Pancreas (tissue), 10 donors: ENCODE measurements at places on chromosomes 1 and 21. TPM values are rescaled to one million over a fixed set of nuclear protein-coding genes. Genes with fewer than 3 reads are reported as not detected.

- H3K27ac ChIP-seq: no peak overlapping the region
- no peak for DNase-seq
- H3K36me3 ChIP-seq: no peaks in the 10 kb centered on the region
- no peaks in the 10 kb centered on the region for H3K27me3 ChIP-seq
Observed at GRCh38 chr21:41112740-41113692, 54.9 kb upstream of the BACE2 start.

GRCh38 chr1:60894130-60894529 lies 188.2 kb upstream of the NFIA start:
- no peaks in the 10 kb centered on the region for H3K4me1 ChIP-seq
- H3K4me3 ChIP-seq: no peak overlapping the region
- H3K27ac ChIP-seq: no peak overlapping the region
- H3K27me3 ChIP-seq: no peaks in the 10 kb centered on the region
- DNase-seq: no peak

- DNase-seq: no peak
- H3K27me3 ChIP-seq: no peaks in the 10 kb centered on the region
- no peaks in the 10 kb centered on the region for H3K36me3 ChIP-seq
Observed at GRCh38 chr1:11482198-11482597, 3.2 kb downstream of the DISP3 start.

DNA sequence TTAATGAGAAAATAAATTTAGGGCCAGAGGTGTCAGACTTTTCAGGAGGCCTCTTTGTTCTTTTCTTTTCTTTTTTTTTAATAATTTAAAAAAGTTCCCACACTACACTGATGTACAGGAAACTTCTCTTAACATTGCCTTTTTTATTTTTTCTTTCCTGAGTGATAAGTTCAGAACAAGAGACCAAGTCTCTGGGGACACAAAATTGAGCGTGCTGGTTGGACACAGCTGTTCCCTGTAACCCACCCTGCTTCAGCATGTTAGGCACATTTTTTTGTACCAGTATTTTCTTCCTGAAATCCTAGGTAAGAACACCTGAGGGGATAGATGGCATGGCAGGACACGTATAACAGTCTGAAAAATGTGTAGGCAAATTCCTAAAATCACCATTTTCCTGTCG lies 50.1 kb downstream of the PBX1 start:
- H3K4me1 ChIP-seq: peaks cover 68% of the 10 kb centered on the region
- no peak overlapping the region for H3K4me3 ChIP-seq
- no peaks in the 10 kb centered on the region for H3K36me3 ChIP-seq
- H3K27me3 ChIP-seq: no peaks in the 10 kb centered on the region

The RC3H1 gene
- 27.9 TPM for total RNA-seq

DNA sequence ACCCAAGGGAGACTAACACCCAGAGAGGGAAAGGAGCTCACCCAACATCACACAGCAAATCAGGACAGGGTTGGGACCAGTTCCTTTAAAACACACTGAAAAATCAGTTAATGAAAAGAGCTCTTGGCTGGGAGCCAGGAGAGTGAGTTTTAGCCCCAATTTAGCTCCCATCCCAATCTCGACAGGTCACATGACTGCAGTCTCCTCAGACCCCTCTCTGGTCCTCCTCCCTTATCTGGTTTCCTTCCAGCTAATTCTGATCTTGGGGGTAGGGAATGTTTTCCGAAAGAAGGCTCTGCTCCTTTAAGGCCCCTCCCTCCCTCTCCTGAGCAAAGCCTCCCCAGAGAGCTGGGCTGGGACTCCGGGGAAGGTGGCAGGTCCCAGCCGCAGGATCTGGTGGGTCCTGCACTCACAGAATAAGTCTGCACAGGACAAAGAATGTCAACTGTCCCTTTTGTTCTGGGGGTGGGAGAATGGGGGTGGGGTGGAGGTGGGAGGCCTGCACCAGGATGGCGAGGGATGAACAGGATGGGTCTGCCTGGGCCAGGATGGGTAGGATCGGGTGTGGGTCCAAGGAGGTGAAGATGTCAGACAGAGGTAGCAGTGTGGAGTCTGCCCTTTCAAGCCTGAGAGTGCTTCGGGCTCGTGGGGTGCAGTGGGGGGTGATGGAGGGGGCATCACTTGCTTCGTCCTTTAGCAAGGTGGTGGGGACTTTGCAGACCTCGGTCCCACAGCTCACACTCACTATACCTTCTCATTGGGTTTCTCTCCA lies 57.3 kb upstream of the SSBP3 start:
- H3K4me1 ChIP-seq: no peaks in the 10 kb centered on the region
- no peak overlapping the region for H3K4me3 ChIP-seq
- no peak overlapping the region for H3K27ac ChIP-seq
- H3K36me3 ChIP-seq: no peaks in the 10 kb centered on the region
- DNase-seq: no peak

GRCh38 chr1:206770531-206771337 lies at the start of gene IL19:
IL19 (plus strand) TSS chr1:206770773; CDS start chr1:206836663, 65,890 bp downstream.
- no peaks in the 10 kb centered on the region for H3K27me3 ChIP-seq
- H3K4me3 ChIP-seq: no peak within 1 kb of the TSS

The TENT5C gene
- 39.9 TPM for total RNA-seq

The ADORA3 gene
- total RNA-seq: 7.3 TPM

- H3K36me3 ChIP-seq: no peaks in the 10 kb centered on the region
- H3K4me1 ChIP-seq: peaks cover 20% of the 10 kb centered on the region
- H3K27ac ChIP-seq: no peak overlapping the region
- DNase-seq: peak; percentile 24
Observed at GRCh38 chr1:175314300-175314699, 121.7 kb upstream of the KIAA0040 start.

- no peak overlapping the region for H3K27ac ChIP-seq
- DNase-seq: no peak
- no peaks in the 10 kb centered on the region for H3K4me1 ChIP-seq
- no peak overlapping the region for H3K4me3 ChIP-seq
- no peaks in the 10 kb centered on the region for H3K27me3 ChIP-seq
- no peaks in the 10 kb centered on the region for H3K36me3 ChIP-seq
Observed at GRCh38 chr1:3233551-3233950, 164.5 kb downstream of the PRDM16 start.

The SYCP1 gene
- not detected for total RNA-seq

DNA sequence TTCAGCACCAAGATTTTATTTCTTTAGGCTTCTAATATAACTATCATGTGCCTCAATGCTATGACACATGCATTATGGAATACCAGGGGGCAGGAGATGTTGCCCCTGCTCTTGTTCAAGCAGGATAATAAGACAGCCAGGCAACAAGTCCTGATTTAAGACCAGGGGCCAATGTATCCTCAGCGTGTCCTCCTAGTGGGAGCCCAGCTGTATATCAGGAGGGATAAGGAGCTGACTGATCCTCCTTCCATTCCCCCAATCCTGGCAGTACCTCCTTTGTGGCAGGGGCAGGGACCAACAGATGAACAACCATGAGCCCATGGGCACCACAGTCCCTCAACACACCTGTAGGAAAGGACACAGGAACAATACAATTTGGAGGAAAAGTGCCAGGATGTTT lies 29.3 kb downstream of the SORT1 start:
- H3K27ac ChIP-seq: no peak overlapping the region
- H3K4me1 ChIP-seq: no peaks in the 10 kb centered on the region
- peaks cover 4% of the 10 kb centered on the region for H3K36me3 ChIP-seq
- no peak overlapping the region for H3K4me3 ChIP-seq
- no peak for DNase-seq

DNA sequence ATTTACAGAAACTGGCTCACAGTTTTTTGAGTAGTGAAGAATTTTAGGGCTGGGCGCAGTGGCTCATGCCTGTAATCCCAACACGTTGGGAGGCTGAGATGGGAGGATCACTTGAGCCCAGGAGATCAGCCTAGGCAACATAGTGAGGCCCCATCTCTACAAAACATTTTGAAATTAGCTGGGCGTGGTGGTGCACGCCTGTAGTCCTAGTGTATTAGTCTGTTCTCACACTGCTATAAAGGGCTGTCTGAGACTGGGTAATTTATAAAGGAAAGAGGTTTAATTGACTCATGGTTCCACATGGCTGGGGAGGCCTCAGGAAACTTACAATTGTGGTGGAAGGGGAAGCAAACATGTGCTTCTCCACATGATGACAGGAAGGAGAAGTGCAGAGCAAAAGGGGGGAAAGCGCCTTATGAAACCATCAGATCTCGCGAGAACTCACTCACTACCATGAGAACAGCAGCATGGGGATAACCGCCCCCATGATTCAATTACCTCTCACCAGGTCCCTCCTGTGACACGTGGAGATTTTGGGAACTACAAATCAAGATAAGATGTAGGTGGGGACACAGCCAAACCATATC lies 24.4 kb upstream of the DYRK1A start:
- H3K27me3 ChIP-seq: no peaks in the 10 kb centered on the region
- no peak for DNase-seq
- no peaks in the 10 kb centered on the region for H3K36me3 ChIP-seq
- no peak overlapping the region for H3K27ac ChIP-seq

DNA sequence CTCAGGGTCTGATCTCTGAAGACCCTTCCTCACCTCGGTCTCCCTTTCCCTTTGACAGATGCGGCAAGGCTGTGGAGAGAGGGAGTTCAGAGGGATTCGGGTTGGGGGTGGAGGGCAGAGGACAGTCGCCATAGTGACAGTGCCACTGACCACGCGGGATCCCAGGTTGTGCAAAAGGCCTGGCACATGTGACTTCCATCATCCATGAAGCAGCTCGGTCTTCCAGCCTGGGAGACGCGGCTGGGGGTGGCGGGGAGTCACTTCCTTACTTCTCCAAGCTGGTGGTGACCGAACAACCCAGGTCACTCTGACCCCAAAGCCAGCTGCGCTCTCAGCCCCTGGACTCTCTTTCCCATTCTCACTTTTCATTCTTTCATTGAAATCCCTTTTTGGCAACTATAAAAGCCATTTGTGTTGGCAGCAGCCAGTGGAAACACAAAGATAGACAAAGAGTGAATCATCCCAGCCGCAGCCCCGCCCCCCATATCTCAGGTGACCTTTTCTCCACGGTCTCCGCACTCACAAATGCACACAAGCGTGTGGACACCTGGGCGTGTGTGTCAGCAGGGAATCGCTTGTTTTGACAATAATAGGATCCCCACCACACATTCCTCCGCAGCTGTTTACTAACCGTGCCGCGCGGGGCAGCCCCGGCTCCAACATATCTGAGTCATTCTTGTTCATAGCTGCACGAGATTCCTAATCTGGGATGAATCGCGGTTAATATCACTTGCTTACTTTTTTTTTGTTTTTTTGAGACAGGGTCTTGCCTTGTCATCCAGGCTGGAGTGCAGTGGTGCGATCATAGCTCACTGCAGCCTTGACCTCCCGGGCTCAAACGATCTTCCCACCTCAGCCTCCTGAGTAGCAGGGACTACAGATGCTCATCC lies 68.3 kb downstream of the DHRS3 start:
- H3K4me1 ChIP-seq: no peaks in the 10 kb centered on the region
- H3K4me3 ChIP-seq: no peak overlapping the region
- no peaks in the 10 kb centered on the region for H3K27me3 ChIP-seq
- no peaks in the 10 kb centered on the region for H3K36me3 ChIP-seq
- DNase-seq: no peak

DNA sequence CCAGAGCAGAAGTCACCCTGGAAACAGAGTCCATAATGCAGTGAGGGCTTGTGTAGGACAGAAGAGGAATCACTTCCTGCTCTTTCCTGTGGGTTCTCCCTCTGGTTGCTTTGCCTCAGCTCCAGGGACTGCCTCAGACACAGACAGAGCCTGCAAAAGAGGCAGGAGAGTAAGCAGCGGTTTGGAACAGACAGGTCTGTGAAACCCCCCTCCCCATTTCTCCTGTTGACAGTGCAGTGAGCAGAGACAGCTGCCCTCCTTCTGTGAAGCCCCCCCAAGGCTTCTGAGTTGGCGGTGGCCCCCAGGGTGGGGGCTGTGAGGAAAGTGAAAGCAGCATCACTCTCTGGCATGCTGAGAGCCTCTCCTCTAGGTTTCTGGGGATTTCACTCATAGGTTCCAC lies 53.0 kb downstream of the MAB21L3 start:
- no peak for DNase-seq
- H3K4me3 ChIP-seq: no peak overlapping the region
- no peaks in the 10 kb centered on the region for H3K27me3 ChIP-seq
- no peaks in the 10 kb centered on the region for H3K36me3 ChIP-seq

DNA sequence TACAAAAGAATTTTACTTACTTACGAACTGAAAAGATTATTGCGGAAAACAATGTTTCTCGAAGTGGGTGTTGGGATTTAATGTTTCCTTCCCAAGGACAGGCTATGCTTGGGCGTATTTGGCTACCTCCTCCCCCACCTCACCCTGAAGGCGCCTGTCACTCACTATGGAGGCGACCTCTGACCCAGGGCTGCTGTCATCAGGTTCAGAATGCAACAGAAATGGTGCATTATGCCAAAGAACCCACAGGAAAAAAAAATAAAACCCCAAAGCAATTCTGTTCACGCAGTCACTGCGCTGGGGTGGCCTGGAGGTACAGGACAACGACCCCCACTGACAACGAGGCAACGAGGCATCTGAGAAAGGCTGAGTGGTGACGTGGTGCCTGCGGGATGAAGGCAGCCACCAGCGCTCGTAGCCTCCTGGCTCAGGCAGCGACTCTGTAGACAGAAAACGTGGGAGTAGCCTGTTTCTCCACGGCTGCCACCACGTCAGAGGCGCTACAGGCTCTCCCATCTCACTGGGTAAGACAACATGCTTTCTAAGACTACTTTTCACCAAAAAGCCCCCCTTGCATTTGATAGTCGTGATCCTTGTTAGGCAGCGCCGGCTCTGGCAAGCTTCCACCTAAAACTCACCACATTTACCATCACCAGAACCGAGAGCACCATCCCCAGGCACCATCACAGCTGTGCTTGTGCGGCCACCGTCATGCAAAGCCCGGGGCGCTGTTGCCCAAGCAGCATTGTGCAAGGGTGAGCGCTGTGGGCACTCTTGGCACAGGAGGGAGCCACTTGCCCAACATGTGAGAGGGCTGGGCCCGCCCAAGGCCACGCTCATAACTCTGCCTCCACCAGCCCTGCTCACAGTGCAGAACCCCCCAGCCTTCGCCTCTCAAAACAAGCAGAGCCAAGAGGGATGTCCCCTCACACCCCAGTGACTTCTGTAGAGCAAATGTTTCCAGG lies 14.3 kb downstream of the NADK start:
- H3K27me3 ChIP-seq: no peaks in the 10 kb centered on the region
- peaks cover 6% of the 10 kb centered on the region for H3K4me1 ChIP-seq
- peaks cover 5% of the 10 kb centered on the region for H3K36me3 ChIP-seq
- no peak overlapping the region for H3K27ac ChIP-seq

- H3K36me3 ChIP-seq: no peaks in the 10 kb centered on the region
- H3K27me3 ChIP-seq: no peaks in the 10 kb centered on the region
- H3K4me1 ChIP-seq: no peaks in the 10 kb centered on the region
- no peak overlapping the region for H3K4me3 ChIP-seq
- DNase-seq: no peak
- H3K27ac ChIP-seq: peak overlapping the region; percentile 15
Observed at GRCh38 chr1:16386454-16387113, 19.5 kb downstream of the SZRD1 start.

DNA sequence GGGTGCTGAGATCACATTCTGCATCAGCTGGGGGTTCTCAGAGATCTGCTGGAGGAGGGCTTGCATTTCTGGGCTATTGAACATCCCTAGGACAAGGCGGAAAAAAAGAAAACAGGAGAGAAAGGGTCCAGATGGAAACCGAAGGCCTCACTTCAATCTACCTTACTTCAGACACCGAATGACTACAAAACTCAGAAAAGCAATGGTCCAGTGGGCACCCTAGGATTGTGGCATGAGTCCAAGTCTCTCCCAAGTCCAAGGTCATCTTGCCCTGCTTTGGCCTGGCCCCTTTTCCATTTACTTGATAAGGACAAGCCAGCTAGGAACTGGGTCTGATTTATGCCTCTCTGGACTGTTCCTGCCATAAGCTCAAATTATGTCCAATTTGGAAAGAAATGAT lies 10.8 kb downstream of the UBQLN4 start:
- H3K27ac ChIP-seq: no peak overlapping the region
- no peak overlapping the region for H3K4me3 ChIP-seq
- H3K4me1 ChIP-seq: no peaks in the 10 kb centered on the region
- H3K27me3 ChIP-seq: no peaks in the 10 kb centered on the region
- peaks cover 5% of the 10 kb centered on the region for H3K36me3 ChIP-seq
- no peak for DNase-seq
